ENCODE measurements at places on chromosomes 4 and X.

- no peak for DNase-seq
Measured at GRCh38 chr4:28488021-28488420, 1627.4 kb downstream of the STIM2 start.

DNA sequence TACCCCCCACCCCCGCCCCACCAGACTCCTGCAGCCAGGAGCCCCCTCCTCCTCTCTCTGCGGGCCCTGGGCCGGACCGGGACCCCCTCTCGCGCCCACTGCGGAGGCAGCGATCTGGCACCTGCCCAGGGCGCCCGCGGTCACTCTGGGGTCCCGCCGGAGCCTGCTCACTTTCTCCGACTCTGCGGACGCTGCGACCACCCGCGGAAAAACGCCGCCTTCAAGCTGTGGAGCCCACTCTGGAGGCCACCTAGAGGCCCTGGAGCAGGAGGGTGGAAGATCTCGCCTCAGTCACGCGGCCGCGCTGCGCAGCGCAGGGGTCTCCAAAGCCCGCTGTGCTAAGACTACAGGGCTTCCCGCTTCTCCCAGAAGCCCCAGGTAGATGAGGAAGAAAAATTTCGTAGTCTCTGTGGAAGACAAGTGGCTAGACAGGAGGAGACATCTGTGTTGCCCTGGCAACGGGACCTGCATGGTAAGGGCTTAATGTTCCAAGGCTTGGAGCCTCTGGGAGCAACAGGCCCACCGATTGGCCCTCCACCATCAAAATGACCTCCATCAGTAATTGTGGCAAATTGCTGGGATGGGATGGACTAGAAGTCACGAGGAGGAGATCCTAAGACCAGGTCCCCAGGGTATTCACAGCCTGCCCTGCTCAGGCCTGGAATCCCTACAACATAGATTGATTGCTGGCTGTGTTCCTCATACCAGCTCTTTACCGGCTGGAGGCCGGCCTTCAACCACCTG lies at the start of gene PNMA6F:
PNMA6F (minus strand) TSS at position 387 of the 744 bp plus-strand sequence. CDS start 1,093 bp downstream, outside the sequence.
- no peak for DNase-seq

GRCh38 chr4:89570931-89571330 lies 263.3 kb upstream of the GPRIN3 start:
- DNase-seq, result no peak

DNA sequence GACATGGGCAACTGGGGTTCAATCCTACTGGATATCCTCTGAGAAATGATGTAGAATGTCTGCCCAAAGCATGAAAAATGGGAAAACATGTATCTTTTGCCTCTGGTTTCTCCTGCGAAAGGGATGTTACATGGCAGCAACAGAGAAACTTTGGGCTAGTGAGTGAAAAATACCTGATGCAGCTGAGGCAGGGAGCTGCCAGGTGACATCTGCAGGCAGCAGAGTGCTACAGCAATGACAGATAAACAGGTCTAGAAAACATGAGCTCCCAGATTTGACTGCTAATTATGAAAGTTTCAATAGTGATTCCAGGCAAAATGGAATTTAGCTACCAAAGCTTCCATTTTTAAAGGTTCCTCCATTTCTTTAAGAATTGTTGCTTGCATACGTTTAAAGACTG lies 4.8 kb upstream of the CXCL1 start:
- no peak for DNase-seq

GRCh38 chr4:80989921-80990544 lies 40.5 kb upstream of the BMP3 start:
- no peak for DNase-seq

DNA sequence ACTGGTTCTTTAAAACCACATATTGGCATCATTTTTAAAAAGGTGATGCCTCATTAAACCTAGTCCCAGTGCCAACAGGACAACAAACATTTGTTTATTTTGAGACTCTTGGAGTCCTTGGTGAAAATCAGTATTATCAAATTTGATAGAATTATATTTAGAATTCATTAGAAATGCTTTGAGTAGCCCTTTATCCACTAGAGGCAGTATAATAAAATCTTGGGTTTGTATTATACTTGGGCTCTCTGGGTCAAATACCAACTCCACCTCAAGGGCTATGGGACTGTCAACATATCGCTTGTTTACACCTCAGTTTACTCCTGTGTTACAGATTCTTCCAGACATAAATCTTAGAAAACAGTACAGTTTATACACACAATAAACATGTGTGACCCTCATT lies 335.7 kb upstream of the FSTL5 start:
- DNase-seq, result no peak

DNA sequence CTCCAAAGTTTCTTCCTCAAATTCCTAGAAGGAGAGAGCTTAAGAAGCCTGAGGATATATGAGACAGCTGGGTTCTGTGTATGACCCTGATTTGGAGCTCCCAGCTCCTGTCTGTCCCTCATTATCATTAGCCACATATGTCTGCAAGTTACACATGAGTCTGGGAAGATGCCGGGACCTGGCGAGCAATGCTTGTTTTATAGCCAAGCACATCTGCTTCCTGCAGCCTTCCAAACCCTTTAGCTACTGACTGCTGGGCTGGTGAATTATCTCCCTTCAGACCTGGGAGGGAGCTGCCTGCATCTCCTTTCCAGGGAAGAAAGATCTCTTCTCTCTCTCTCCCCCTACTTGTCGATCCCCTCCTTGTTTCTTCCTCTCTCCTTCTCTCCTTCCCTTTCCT lies 556.7 kb upstream of the BOD1L1 start:
- DNase-seq, result no peak

Data from esophagus squamous epithelium (tissue), 5 donors.